ENCODE measurements at places on chromosomes 7 and 10.

DNA sequence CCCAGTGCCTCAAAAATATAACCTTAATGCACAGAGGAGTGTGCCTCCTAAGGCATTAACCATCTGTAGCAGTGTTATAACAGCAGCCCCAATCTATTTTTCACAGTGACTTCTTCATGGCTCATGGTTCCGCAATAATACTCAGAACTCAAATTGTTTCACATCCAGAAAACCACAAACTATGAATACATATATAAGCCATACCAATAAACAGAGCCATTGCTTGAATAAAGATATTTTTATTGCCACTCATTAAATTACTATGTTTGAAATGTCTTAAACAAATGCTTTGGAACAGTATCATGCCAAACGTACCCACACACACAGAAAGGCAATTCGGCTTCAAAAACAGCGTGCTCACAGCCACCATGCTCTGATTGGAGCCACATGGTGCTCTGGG is 629.3 kb upstream of the NRP1 start:
- DNase-seq: no peak

DNA sequence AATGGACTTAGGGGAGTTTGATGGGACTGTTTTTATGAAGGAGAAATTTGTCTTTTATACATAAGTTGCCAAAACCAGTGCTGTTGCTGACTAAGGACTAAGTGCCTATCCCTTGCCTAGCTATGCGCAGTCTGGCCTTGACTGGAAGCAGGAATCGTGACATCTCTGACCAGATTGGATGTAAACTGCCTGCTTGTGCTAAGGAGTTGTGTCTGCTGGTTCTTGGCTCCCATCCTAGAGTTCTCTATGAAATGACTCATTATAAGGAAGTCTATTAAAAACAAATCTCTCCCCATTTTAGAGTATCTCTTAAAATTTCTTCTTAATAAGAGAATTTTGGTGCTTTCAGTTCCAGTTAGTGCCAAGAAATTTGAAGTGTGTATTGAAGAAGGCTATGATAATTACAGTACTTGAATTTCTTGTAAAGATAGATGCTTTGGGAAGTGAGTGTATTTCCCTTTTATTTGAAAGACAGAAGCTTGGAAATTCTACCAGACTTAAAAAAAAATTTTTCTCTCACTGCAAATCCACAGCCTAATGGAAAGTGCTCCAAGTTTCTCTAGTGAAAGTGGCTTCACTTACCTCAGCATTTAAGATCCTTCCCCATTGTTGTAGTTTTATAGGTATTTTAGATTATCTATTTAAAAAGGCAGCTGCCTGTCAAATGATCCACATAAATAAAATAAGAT is 77.6 kb downstream of the BICC1 start:
- DNase-seq: no peak

- no peak for DNase-seq
These were observed 8.0 kb downstream of the OR9A2 start for GRCh38 chr7:143018931-143019330.

DNA sequence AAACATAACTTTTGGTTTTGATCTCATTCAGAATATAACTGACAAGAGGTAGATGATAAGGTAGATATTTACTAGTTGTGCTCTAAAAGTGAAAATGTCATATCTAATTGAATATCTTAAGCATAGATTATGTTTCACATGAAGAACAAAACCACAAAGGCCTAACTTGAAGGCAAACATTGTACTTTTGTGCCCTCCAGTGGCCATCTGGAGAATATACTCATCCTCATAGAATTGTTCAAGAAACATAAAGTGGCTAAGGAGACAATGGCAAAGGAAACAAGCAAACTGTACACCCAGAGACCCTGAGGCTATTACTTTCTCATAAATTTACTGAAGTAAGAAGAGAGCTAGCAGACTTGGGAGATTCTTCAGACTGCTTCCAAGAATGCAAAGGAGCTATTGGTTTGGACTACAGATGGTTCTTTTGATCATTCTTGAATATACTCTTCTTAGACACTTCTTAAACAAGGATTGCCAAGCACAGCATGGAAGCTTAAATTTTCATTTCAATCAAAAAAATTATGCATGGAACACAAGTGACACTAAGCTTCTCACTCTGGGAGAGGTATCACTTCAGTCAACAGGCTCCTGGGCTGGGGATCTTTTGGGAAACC is 98.2 kb upstream of the DKK1 start:
- DNase-seq: peak; percentile 56

GRCh38 chr7:115319541-115319940 is 397.6 kb downstream of the MDFIC start:
- no peak for DNase-seq

DNA sequence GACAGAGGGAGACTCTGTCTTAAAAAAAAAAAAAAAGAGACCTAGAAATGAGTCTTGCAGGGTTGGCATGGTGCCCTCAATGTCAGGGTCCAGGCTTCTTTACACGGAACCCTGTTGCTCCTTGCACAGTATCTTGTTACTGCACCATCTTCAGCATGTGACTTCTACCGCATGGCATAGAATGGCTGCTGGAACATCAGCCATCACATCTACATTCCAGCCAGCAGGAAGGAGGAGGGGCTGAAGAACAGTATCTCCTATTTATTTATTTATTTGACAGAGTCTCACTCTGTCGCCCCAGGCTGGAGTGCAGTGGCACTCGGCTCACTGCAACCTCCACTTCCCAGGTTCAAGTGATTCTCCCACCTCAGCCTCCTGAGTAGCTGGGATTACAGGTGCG is 3.7 kb upstream of the ACHE start:
- no peak for DNase-seq

DNA sequence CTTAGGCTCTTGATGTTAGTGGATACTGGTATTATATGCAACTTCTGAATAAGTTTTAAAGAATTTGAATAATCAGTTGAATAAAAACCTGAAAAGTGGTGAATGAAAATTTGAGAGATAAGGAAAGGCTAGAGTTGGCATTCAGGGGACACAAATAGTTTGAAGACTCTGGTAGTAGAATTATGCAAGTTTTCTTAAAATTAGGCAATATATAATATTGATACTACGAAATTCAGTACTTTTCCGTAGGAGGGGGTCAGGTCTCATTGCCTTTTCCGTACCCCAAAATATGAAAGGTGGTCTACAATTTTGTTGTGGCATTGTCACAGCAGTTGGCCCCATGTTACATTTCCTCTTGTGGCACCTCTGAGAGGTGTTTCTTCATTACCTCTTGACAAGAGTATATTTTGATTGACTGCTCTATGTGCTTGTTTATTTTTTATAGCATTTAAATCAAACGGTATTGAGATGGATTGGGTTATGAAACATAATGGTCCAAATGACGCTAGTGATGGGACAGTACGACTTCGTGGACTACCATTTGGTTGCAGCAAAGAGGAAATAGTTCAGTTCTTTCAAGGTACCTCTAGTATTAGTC is 4.1 kb upstream of the PBLD start:
- no peak for DNase-seq

GRCh38 chr7:80379034-80379982 is 132.6 kb downstream of the GNAT3 start:
- DNase-seq: no peak

DNA sequence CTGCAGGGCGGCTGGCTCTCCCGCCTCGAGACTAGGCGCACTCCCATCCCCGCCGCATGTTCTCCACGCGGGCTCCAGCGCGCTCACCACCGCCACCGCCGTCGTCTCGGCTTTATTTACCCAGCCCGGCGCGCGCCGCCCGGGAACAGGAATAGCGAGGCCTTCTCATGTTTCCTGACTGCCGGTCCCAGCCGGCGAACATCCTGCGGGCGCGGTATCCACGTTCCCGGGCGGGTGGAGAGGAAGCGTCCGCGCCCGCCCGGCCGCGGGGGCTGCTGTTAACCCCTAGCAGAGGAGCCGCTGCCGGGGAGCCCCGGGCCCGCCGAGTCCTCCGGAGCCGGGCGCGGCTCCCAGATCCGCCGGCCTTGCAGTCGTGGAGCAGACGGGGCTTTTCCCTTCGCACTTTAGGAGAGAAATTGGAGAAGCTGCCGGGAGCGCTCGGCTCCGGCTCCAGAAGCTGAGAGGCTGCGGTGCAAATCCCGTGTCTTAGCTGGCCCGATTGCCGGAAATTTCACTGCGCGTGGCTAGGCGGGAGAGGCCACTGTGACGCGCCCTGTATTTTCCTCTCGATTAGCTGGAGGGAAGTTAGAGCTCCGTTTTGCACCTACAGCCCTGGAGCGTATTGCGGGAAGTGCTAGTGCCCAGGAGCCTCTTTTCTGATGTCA is at the start of gene MKX:
Gene MKX, minus strand, starts transcription at position 88 of the 665 bp plus-strand sequence. CDS start 2,404 bp downstream, outside the sequence.
- no peak for DNase-seq

DNA sequence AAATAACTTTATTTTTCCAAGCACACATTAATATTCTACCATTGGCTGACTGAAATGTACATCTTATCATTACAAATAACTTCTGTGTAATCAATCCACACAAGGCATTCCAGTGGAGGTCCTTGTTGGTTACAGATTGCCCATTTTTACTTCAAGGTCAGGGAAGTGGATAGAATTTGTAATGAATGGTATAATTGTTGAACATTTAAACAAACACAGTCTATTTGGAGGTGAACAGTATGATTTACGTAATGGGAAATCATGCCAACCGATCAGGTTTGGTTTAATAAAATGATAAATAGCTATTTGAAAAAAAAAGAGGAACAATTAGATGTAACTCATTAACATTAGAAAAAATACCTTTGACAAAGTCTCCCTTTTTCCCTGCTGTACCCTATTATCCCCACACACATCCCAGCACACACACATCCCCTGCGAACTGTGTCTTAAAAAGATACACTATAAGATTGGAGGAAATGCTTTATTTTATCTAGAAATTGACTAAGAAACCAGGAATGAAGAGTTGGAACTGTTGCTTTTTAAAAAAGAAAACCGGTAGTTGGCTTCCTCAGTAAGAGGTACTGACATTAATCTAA is 19.0 kb upstream of the ASZ1 start:
- DNase-seq: no peak

DNA sequence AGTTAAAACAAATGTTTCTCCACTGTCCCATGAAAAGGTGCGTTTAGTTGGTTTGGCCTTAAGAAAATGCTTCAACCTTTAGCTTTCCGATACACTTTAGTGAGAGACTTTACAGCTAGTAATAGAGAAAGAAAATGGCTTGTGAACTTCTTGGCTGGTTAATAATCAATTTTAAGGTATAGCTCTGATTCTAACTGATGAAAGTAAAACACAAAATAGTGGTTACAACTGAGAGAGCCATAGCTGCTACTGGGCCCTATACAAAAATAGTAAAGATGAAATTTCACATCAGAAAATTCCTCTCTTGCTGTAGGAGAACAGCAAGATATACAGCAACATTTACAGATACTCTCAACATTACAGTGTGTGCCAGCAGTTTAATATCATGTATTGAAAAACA is 371.4 kb downstream of the PHTF2 start:
- no peak for DNase-seq

DNA sequence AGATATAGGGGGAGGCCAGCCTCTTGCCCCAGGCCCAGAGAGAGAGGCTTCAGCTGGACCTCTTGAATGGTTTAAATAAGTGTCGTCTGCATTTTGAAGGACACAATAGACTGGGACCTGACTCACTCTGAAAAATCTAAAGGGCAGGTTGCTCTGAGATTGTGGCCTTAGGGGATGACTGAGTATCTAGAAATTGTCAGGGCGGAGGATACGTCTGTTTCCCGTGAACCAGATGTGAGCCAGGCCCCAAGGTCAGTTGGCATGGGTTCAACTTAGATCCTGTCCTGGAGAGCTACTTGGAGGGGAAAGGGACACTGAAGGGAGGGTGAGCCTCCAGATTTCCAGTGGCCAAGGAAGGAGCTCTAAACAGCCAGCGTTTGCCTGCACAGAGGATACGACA is 110.2 kb downstream of the CHN2 start:
- no peak for DNase-seq

DNA sequence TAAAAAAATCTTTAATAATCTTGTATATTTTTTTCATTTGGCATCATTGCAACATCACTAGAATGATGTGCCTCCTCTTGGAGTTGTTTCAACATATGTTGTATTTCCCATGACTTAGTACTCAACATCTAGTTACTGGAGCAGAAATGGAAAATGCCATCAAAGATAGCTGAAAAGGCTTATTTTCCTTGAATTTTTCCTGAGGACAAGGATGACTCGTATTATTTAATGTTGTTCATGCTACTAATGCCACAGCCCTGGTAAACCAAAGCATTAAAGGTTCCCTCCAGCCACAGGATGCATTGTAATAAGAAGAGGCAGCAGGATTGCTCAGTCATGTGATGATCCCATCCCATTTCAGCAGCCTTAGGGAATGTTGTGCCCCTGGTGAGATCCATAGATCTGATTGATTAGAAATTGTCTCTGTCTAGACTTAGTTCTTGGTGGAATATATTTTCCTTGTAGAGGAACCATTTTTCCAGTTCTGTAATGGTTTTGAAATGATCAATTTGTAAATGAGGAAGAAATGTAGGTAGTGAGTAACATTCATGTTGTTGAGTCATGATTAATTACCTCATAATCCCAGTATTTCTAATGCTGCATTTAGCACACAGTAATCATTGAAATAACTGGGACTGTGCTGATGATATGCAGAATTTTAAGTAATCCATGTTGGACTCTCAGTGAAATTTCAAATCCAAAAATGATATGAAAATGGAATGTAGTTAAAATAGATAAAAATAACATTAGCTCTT is 91.3 kb upstream of the SMIM30 start:
- no peak for DNase-seq

- DNase-seq: peak; percentile 11
These were observed 111.7 kb upstream of the COBL start for GRCh38 chr7:51428217-51428887.

DNA sequence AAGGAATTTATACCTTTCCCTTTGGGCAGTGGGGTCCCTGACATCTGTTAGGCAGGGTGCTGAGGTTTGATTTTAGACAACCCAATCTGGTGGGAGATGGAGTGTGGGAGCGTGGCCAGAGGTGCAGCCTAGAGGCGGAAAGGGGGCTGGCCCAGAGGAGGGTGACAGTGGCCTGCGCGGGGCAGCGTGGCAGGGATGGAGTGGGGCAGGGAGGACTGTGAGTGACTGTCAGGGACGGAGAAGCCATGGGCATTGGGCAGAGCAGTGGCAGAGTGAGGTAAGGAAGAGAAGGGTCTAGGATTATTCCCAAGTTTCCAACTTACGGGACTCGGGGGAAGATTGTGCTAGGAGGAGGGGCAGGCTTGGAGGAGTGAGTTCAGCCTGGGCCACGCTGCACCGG is 181.9 kb downstream of the CCDC3 start:
- DNase-seq: no peak

DNA sequence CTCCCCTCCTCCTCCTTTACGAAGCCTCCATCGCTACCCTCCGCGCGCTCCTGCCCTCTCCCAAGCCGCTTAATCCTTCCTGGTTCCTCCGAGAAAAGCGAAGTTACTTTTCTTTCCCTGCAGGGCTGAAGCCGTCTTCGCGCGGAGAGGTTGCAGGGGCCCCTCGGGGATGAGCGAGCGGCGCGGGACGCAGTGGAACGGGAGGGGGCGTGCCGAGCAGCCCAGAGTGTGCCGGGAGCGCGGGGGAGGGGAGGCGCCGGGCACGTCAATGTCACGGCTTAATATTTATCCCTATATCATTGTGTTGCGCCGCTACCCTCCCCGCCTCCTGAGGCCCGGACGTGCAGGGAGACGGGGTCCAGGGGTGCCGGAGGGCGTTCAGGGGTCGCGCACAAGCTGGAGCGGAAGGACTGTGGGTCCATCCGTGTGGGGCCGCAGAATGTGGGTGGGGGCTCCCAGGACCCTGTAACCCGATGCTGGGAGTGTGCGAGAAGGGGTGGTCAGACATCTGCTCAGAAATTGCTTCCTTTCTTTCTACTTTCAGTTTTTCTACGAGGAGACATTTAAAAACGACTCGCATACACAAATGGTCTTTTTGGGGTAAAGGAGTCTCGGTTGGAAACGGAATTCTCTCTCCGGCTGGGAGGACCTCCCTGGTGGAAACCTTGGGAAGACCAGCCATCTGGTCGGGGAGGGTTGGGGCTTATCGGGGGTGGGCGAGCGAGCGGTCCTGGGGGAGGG is 2.4 kb downstream of the CDK6 start:
- DNase-seq: peak; percentile 90

Data from RPMI8226 (cell line).